ENCODE measurements at places on chromosomes 2 and 18. TPM values are rescaled to one million over a fixed set of nuclear protein-coding genes. Genes with fewer than 3 reads are reported as not detected.

DNA sequence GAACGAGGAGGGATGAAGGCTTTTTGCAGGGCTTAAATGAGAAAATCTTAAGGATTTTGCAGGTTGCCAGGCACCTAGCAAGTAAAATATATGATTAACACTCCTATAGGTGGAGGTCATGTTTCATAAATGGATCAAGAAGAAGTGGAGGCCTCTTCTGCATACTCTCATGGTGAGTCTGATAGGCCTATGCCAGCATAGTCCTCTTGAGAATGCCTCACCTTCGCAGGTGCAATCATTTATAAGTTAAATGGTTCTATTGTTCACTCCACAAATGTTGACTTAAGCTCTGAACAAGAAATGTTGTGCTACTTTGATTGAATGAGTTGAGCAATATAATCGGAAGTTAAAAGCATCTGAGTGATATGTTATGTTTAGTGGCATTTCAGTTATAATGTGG, 12.1 kb downstream of the LRRTM1 start:
- no peak overlapping the region for H3K4me3 ChIP-seq
- H3K27me3 ChIP-seq = peaks cover 17% of the 10 kb centered on the region
- H3K36me3 ChIP-seq = no peaks in the 10 kb centered on the region
- H3K4me1 ChIP-seq = peaks cover 4% of the 10 kb centered on the region
- DNase-seq = no peak

MGAT5 gene
- 34.2 TPM for total RNA-seq

RTP5 gene
- total RNA-seq = not detected

DNA sequence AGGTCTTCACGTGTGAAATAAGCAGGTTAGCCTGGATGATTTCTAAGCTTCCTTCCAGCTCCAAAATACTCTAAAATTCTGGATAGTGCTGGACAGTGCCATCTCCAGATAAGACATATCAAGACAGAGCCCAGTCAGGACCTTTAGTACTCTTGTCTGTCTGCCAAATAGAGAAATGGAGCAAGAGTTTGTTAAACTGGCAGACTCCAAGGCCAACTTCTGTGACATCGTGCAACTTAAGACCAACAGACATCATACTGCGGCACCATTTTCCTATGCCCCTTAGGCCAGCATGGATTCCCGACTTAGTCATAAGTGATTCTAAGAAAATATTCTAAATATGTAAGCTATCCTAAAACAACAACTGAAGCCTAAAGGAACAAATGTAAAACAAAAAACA, 118.6 kb downstream of the RBMS1 start:
- H3K36me3 ChIP-seq = no peaks in the 10 kb centered on the region
- peaks cover 42% of the 10 kb centered on the region for H3K4me1 ChIP-seq
- no peaks in the 10 kb centered on the region for H3K27me3 ChIP-seq
- H3K27ac ChIP-seq = no peak overlapping the region
- no peak for DNase-seq

DNA sequence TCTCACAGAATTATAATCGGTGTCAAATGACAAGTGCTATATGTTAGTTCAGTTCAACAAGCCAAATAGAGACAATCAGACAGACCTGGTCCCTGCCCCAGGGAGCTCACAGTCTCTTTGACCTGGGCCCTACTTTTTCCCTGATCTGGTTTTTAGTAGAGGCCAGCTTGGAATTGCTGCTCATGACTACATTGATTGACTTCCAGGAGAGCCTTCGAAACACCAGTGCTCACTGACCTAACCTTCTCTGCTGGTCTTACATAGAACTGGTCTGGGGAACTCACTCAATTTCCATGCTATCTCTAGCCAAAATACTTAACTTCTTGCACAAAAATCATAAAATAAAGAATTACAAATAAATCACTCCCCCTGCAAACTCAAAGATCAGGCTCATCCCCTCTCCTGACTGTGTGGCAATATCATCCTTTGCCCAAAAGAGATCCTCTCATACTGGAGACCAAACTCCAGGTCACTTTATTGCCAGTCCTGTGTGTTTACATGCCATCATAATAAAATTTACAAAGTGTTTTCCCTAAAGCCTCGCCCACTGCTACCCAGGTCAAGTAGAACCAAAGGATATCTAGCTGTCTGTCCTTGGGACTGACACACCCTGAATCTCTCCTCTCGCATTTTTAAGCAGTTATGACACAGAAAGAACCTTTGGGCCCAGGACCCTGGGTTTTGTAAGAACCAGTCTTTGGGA, 53.2 kb downstream of the PROC start:
- H3K4me1 ChIP-seq = no peaks in the 10 kb centered on the region
- DNase-seq = no peak
- H3K4me3 ChIP-seq = no peak overlapping the region

GRCh38 chr2:39142904-39143605, 22.2 kb upstream of the SOS1 start:
- DNase-seq = no peak
- H3K4me1 ChIP-seq = peaks cover 14% of the 10 kb centered on the region
- H3K36me3 ChIP-seq = no peaks in the 10 kb centered on the region
- no peak overlapping the region for H3K27ac ChIP-seq
- no peaks in the 10 kb centered on the region for H3K27me3 ChIP-seq

DPY30 gene
- 85.1 TPM for total RNA-seq

MTX2 gene
- total RNA-seq = 25.6 TPM

GRCh38 chr2:84906108-84906899, 848 bp downstream of the TMSB10 start:
- H3K27me3 ChIP-seq = peaks cover 14% of the 10 kb centered on the region
- H3K36me3 ChIP-seq = peaks cover 36% of the 10 kb centered on the region
- H3K4me3 ChIP-seq = peak overlapping the region; percentile 91
- H3K27ac ChIP-seq = peak overlapping the region; percentile 93
- DNase-seq = no peak
- H3K4me1 ChIP-seq = peaks cover 31% of the 10 kb centered on the region

Data from neural crest cell (in vitro differentiated cells).